ENCODE measurements at places on chromosomes 1 and 21.

DNA sequence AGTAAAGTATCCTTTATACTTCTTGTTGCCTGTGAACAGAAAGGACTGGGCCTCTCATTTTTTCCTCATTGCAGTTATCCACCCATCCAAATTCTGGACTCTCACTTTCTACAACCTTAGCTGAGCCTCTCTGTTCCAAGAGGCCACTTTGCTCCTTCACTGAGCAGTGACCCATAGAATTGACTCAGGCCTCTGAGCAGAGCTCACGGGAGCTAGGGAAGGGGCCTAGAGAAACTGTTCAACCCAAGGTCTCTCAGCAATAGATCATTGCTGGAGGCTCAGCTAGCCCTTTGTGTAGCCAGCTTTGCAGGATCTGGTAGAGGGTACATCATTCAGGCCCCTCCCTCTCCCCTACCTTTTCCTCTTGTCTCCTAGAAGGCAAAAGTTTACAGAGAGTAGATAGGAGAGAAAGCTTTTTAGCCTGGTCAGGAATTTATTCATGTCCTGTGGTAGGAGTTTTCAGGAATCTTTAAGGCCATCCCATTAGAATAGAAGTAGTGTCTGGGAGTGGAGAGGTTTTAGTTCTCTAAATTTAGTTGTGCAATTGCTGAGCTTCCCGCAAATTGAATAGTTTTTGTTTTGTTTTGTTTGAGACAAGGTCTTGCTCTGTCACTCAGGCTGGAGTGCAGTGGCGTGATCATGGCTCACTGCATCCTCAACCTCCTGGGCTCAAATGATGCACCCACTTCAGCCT lies 6.7 kb downstream of the INTS3 start:
- no peak for DNase-seq

- DNase-seq, result no peak
Observed at GRCh38 chr1:20702416-20702815, 15.4 kb downstream of the KIF17 start.

DNA sequence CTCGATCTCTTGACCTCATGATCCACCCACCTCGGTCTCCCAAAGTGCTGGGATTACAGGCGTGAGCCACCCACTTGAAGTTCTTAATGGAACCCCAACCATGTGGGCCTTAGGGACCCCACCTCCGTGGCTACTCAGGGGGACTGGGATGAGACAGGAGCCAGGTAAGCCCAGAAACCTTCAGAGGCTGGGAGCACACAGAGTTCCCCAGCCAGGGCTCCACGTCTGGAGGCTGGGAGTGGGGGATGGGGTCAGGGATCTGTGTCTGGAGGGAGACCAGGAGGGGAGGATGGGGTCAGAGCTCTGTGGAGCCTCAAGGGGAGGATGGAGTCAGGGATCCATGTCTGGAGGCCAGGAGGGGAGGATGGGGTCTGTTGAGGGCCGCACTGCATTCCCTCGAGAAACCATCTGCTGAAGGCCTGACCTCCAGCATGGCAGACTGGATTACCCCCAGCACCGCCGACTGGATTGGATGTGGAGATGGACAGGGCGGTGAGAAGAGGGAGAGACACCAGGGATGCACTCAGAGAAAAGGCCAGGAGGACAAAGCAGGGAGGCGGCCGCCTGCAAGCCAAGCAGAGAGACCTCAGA lies 2.1 kb upstream of the FTCD start:
- no peak for DNase-seq

DNA sequence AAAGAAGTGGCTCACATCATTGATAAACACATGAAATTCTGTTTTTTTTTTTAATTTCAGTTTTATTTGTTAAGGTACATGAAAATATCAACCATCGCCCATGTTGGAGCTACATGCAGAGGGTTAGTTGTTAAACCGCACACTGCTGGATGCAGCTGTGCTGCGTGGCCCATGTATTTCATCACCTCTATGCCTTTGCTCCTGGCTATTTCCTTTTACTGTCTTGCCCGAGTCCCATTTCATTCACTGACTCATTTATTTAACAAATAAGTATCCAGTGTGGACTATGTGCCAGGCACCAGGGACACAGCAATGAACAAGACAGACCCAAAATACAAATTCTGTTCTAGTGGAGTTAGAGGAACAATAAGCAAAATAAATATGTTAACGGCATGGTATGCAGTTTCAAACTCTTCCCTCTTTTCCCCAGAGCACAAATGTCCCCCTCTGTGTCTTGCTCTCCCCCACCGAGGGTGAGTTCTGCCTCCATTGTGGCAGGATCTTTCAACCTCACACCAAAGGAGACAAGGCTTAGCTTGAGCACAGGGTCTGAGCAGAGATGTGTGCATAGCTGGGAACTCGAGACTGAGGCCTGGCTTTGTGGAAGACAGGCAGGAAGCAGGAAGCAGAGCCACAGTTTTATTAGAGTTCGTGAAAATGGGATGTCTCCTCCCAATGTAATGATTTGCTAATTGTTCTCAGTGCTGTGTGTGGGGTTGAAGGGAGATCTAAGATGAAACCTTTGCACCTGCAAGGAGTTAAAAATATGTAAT lies 44.6 kb downstream of the MAN1C1 start:
- no peak for DNase-seq

- no peak for DNase-seq
Observed at GRCh38 chr1:205528446-205528886, 24.0 kb downstream of the CDK18 start.

DNA sequence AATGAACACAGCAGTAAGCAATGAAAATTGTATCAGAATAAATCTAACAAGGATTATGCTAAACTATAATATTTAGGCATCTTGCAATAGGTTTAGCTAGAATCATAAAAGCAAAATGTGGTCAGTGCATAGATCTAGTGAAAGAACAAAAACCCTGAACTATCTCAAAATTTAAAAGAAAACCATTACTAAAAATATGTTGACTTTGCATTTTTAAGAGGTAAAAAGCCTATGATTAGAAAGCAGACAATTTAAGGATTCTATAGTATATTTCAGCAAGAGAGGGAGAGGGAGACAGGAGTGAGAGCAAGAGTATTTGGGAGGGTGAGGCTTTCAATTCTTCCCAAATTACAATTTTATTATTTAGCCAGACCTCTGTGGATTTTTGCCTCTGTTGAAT lies 219.4 kb downstream of the TTLL7 start:
- no peak for DNase-seq

DNA sequence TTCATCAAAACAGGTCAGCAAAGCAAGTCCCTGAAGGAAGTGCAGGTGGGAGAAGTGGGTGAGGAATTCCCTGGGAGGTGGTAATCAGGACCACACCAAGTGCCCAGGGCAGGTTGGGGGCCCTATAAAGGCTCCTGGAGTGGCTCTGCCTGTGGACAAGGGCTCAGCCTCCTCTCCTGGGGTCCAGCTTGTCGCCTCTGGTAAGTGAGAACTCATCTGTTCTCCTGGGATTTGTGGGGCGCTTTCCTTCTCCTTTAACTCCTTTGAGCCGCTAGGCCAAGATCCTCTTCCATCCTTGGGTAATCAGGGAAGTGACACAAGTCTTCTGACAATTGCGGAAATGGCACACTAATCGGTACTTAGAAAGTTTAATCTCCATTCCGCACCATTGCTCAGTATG lies at the start of gene SPRR4:
SPRR4 (plus strand) TSS at position 154 of the 400 bp plus-strand sequence. CDS start 1,243 bp downstream, outside the sequence.
- no peak for DNase-seq

- DNase-seq, result no peak
Observed at GRCh38 chr1:22518379-22518778, 44.9 kb upstream of the EPHA8 start.

DNA sequence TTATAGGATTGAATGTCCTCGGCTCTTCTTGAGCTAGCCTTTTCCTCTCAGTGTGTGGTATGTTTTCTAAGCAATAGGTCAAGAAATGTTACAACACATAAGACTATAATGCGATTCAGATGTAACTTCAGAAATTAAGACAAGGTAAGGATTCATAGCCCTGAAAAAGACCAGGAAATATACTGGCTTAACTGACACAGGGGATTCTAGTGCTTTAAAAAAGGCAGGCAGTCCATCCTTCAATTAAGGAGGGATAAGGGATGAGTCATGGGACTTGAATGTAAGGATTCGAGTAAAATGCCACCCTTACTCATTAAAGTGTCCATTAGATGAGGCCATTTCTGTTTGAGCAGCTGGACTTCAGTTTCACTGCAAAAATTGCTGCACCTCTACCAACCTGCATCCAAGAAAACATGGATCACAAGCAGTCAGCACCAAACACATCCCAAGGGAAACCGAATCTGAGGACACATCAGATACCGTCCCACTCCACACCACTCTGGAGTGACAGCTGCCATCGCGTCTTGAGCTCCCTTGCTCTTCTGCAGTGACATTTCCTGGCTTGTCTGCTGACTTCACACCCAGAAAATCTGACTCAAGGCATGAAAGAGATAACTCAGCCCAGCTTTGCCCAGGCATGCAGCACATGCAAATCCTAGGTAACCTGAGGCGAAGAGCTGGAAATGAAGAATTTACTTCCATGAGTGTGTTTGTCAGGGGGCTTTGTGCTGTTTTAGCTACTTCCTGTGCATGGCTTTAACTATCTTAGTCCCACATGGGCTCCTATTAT lies 37.8 kb downstream of the NGF start:
- DNase-seq, result no peak

GRCh38 chr1:202765721-202766120 lies 42.5 kb downstream of the KDM5B start:
- no peak for DNase-seq

GRCh38 chr1:162131400-162132321 lies 62.2 kb downstream of the NOS1AP start:
- DNase-seq, result no peak

GRCh38 chr1:198253668-198254067 lies 96.9 kb downstream of the NEK7 start:
- DNase-seq, result no peak

- DNase-seq, result no peak
Observed at GRCh38 chr21:14452031-14452726, 69.2 kb upstream of the HSPA13 start.

DNA sequence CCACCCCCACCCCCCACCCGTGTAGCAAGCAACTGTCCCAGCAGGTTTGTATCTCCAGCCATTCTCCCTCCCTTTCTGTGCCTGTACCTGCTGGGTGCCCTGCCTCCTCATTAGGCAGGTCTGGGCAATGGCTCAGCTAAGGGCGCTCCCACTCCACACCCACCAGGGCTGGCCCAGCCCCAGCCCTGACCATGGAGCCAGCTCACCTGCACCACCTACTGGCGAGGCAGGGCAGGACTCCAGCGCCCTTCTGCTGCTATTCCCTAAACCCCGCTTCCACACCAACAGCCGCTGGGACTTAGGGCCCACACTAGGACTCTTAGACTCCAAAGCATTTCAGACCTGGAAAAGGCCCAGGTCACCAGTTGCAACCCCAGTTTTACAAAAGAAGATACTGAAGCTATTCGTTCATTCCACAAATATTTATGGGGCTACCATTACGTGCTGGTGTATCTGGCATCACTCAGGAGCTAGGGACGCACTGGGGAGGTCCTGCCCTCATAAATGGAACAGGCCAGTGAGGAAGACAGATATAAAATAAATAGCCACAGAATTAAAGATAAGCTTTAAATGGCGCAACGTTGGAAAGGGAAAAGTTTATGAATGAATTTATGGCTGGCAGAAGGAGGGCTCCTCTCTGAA lies 24.0 kb downstream of the PGLYRP3 start:
- no peak for DNase-seq
